AML-193 (cell line): ENCODE measurements at places on chromosomes 7 and 10.

- peak; percentile 53 for DNase-seq
These were observed 58.5 kb downstream of the PHYHIPL start for GRCh38 chr10:59234816-59235429.

DNA sequence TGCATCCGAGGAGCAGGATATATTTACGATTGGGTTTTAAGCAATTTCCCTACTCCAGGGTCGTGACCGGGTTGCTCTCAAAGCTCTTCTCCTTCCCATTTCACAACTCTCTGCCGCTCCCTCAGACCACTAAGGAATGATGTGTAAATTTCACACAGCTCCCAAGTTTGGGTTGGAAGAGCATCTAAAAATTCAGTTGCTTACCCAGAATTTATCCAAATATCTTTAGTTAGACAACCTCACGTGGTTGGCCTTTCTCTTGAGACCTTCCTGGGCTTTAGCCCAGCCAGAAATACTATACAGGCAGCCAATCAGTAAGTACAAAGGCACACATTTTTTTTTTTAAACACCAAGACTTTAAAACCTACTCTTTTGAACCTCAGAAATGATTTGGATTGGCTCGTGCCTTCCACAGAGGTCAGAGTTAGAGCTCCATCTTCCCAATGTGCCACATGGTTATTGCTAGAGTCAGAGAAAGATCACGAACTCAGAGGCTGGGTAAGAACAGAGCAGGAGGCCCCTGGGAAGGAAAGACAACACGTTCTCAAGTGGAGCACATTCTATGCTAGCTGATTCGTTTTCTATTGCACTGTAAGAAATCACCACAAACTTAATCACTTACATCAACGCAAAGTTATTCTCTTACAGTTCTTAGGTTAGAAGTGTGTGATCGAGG lies 335.4 kb upstream of the MGMT start:
- DNase-seq = no peak

DNA sequence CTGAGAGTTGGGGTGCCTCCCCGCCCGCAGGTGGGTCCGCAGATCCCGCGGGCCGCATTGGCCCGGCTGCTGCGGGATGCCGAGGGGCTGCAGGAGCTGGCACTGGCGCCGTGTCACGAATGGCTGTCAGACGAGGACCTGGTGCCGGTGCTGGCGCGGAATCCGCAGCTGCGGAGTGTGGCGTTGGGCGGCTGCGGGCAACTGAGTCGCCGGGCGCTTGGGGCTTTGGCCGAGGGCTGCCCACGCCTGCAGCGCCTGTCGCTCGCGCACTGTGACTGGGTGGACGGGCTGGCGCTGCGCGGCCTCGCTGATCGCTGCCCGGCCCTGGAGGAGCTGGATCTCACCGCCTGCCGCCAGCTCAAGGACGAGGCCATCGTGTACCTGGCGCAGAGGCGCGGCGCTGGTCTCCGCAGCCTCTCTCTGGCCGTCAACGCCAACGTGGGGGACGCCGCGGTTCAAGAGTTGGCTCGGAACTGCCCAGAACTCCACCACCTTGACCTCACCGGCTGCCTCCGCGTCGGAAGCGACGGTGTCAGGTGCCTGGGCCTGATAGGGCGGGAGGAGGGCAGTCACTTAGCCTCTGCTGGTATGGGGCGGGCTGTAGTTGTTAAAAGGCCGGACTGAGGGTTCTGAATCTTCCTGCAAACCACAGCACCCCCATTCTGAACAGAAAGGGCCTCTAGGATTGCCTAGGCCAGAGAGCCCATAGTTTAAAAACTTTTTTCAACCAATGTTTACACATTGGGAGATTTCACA lies 1.3 kb downstream of the FBXL15 start:
- no peak for DNase-seq

GRCh38 chr7:31082447-31082846 lies 30.3 kb downstream of the ADCYAP1R1 start:
- DNase-seq = no peak

GRCh38 chr7:105636982-105637381 lies 55.7 kb upstream of the EFCAB10 start:
- no peak for DNase-seq

DNA sequence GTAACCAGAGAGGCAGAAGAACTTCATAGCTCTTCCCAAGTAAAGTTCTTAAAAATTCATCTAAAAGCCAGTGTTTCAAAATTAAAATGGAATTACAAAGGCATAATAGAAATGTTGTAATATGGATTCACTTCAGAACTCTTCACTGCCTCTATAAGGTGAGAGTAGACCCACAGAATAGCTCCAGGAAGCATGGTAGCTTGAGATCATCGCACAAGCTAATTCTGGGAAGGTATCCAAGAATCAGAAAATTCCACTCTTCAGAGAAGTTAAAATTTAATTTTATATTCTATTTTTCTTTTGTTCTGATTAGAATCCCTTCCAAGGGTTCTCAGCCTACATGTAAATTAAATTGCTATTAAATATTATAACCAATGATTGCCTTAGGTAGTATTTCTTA lies 1.5 kb upstream of the DHX32 start:
- DNase-seq = no peak

DNA sequence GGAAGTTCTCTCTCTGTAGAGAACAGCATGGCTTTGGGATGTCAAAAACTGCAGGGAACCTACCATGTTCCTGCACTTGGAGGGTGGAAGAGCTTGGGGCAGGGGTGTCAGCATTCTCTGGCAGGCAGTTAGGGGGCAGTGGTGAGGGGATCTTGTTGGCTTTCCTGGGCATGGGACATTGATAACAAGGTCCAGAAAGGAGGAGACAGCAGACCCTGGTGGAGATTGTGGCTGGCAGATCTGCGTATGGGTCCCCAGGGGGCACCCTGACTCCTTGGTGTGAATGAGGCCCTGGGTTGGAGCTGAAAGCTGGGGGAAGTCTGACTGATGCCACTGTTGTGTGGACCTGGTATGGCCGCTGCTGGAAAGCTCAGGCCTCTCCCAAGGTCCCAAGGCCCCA lies 22.9 kb upstream of the CAMK2B start:
- no peak for DNase-seq

- no peak for DNase-seq
These were observed 6.3 kb upstream of the GSTK1 start for GRCh38 chr7:143256932-143257331.

- no peak for DNase-seq
These were observed 4.1 kb downstream of the EPDR1 start for GRCh38 chr7:37924491-37925041.

GRCh38 chr7:28536259-28536658 lies 123.9 kb downstream of the CREB5 start:
- DNase-seq = no peak

- DNase-seq = no peak
These were observed 5.0 kb upstream of the RBM17 start for GRCh38 chr10:6083523-6084475.

DNA sequence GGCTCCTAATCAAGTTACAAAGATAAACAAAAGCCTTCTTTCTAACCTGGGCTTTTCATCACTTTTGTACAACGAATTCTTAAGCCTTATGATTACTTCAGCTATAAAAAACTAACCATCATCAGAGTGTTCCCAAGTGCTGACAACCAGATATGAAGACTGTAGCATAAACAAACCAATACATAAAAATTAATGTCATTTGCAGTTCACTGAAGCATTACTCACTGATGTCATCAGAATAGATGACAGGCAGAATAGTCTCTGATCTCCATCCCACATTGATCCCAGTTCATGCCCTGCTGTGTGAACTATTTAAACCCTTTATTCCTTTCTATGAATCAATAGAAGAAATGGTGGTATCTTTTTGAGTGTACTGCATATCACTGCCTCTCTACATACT lies 84.4 kb downstream of the DNAJC1 start:
- DNase-seq = no peak

DNA sequence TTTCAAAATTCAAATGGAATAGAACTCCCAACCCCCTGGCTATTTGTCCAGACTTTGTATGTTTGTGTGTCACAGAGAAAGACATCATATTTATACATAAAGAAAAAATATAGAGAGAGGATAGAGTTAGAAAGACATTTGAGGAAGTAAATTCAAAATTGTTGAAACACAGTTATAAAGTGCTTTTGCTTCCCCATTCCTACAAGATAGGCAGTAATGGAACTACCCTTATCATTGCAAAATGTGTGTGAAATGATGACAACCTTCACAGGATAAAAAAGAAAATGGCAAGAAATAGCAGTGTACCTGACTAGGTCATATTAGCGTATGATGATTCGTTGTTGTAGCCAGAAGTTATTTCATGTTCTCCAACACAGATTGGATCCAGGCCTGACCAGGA lies 63.1 kb downstream of the FZD1 start:
- DNase-seq = no peak

DNA sequence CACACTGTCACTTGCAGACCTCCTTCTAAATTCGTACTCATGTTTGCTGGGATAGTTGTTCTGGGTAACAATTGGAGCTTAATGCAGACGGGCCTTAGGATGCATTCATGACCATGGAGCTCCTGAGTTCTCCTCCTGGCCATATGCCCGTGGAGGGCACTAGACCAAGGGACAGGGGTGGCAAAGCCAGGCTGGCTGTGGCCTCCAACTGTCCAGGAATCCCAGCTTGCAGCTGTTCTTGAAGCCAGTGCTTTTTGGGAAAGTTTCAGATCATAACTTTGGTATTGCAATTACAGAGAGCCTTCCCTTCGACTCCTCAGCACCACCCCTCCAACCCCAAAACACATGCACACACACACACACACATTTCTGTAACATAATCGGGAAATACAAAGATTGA lies 30.6 kb downstream of the ANTXRL start:
- no peak for DNase-seq

GRCh38 chr7:16724344-16724743 lies 29.2 kb upstream of the TSPAN13 start:
- no peak for DNase-seq

DNA sequence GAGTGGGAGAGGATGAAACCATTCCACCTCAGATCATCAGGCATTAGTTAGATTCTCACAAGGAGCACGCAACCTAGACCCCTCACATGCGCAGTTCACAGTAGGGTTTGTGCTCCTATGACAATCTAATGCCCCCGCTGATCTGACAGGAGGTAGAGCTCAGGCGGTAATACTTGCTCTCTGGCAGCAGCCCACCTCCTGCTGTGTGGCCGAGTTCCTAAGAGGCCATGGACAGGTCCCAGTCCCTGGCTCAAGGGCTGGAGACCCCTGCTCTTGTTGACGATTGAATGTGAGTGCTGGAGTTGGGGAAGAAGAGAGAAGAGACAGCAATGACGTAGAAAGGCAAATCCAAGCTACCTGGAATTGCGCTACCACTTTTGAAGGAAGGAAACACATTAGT lies 267.2 kb downstream of the TFEC start:
- no peak for DNase-seq

- no peak for DNase-seq
These were observed 21.4 kb upstream of the MKI67 start for GRCh38 chr10:128147669-128148068.

DNA sequence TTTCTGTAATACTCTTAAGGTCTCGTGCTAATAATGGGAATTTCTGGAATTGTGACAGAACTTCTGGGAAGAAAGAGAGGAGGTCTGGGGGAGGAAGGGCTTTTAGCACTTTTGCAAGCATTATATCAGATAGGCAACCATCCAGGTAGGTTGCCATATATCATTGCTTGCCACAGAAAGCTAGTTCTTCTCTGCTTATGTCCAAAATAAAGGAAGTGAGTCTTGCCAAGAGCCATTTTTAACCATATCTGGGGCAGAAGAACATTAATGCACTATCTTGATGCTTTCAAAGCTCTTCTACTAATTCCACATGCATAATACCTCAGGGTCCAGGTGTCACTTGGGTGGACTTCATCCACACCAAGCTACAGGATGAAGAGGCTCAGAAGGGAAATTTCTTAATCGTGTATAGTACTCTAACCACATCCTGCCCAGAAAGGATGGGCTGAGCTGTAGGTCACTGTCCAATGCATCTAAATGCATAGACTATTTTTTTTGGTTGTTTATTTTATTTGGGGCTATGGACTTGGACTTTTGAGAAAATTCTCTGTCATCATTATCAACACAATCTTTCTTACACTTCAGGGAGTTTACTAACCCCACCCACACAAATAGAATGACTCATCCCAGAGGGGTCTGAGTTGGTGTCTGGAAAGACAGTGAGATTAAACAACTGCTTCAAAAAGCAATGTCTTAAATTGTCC lies 68.9 kb upstream of the ADO start:
- DNase-seq = peak; percentile 45

- no peak for DNase-seq
These were observed 303.8 kb upstream of the MKI67 start for GRCh38 chr10:128429835-128430513.

DNA sequence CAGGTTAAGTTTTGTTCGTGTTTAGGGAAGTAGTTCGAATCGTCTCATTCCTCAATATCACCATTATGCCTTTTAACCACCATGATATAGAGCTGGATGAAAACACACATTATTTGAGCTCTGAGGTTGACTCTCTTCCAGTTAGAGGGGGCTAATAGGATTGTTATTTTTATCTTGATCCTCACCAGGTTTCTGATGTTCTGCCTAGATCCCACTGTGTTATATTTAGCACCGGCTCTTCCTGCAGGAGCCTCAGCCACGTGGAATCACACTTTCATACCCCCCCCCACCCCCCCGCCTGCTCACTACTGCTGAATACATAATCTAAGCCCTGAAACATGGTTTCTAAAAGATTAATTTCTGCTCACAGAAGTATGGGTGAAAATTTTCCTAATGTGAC lies 88.3 kb downstream of the NRCAM start:
- DNase-seq = no peak

- DNase-seq = no peak
These were observed 30.3 kb downstream of the ERCC6 start for GRCh38 chr10:49508654-49509053.
